ENCODE measurements at places on chromosomes 12 and 14.

GRCh38 chr12:104526751-104527150, 70.0 kb downstream of the CHST11 start:
- DNase-seq, result no peak

GRCh38 chr12:12983420-12984035, 16.5 kb downstream of the HEBP1 start:
- no peak for DNase-seq

- no peak for DNase-seq
Observed at GRCh38 chr14:99395909-99396530, 84.6 kb downstream of the SETD3 start.

DNA sequence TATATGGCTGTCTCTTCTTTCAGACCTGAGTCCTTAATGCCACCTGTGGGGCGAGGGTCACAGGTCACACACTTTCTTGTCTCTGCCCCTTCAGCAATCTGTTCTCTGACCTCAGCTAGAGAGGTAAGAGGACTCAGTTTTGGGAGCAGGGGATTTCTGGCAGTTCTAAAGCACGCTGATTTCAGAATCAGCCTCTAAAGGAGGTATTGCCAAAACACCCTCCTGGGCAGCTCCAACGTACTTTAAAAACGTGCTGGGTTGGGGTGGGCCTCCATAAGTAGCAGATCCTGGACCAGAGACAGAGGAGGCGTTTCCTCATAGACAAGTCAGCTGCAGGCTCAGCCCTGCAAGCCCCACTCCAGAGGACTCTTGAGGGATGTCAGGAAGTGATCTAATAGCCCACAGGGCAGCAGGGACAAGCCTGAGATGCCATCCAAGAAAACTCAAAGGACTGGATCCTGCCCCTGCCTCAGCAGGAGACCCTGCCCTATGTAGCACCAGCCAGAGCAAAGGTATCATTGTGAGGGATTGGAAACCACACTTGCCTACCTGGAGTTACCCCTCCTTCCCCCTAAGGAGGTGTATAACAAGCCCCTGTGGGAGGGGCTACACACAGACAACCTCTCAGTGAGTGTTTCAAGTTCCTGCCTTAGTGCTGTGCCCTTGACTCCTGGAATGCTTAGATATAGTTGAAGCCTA, 8.5 kb downstream of the CTDSP2 start:
- DNase-seq, result no peak

DNA sequence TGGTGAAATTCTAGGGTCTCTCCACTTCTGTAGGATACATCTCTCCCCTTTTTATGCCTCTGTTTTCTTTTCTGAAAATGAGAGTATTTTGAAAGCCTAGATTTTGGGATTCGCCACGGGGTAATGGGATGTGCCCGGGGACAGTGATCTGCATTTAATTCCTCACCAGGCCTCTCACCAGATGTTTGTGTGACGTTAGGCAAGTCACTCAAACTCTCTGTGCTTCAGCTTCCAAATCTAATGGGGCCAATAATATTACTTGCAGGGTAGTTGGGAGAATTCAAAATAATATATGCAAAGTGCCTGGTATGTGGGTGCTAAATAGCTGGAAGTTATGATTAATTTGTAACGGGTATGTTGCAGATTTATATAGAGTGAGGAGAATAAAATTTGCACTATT, 78.8 kb downstream of the C12orf75 start:
- no peak for DNase-seq

GRCh38 chr14:32933629-32934072, 5.0 kb upstream of the NPAS3 start:
- DNase-seq, result no peak

DNA sequence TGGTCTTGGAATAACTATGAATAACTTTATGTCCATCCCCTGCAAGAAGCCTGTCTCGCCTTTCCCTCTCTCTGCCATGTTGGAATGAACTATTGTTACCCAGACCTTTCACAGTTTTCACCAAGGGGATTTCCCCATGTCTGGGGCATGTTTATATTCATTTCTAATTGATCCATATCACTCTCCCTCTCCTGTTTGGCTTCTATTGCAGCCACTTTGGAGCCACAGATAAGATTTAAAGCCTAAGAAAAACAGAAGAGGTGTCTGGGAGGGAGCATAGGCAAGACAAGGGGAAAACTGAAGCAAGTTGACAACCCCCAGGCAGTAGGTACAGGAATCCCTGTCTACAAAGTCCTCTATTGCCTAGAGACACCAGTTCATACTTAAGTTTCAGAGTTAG, 41.0 kb upstream of the FOXJ2 start:
- DNase-seq, result no peak

DNA sequence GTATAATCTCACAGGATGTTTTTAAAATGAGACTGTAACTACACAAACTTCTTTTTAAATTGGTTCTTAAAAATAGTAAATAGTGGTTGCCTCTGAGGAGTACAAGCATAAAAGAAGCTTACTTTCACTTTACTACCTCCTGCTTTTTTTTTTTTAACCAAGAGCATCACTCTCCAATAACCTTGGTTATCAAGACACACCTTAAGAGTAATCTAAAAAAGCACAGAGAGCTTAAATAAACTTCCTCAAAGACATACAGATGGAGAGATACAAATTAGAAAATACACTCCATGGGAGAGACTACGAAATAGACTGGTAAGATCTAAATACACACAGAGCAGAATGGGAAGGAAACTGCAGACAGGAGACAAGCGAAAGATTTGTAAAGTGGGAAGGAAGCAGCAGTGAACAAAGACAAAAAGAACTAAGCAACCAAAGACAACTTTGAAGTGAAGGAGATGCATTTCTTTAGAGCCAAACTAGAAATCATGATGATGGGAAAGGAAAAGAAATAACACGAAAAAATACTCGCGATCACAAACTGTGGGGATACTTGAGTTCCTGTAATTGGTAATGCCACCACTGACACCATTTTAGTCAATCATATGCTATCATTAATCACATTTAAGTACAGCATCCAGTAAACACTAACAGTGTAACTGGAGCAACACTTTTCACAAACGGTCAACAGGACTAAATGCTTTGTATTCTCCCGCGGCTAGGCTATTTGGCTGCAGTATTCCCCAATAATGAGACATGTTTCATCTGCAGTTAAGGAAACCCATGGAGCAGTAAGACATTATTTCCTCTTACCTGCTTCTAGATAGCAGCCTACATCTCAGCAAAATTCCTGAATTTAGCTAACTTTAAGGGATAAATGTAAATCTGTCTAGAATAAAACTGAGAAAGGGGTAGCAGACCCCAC, 8.2 kb downstream of the SINHCAF start:
- no peak for DNase-seq

GRCh38 chr12:64018524-64018923, 174.0 kb downstream of the SRGAP1 start:
- DNase-seq, result no peak

GRCh38 chr12:119594772-119595445, 1.3 kb downstream of the TMEM233 start:
- no peak for DNase-seq

- no peak for DNase-seq
Observed at GRCh38 chr12:112368856-112369255, 13.4 kb downstream of the HECTD4 start.

- no peak for DNase-seq
Observed at GRCh38 chr12:83468988-83469908, 782.5 kb downstream of the TMTC2 start.

- no peak for DNase-seq
Observed at GRCh38 chr14:102452302-102452701, 57.3 kb downstream of the ANKRD9 start.

DNA sequence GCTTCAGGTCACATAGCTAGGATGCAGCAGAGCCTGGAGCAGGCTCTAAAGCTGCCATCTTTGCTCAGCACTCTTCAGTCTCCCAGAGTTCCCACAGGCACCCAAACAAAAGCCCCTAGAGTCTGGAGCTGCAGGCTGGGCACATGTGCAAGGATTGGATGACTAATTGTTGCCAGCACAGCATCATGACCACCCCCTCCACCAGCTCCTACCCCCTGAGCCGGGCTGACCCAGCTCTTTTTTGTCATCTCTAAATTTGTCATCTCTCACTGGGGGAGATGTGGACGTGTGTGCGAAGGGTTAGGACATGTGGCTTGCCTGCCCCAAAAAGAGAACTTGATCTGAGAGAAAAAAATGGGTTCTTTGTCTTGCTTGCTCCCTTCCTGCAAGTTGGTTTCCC, 4.3 kb upstream of the MMP19 start:
- DNase-seq, result no peak

- DNase-seq, result no peak
Observed at GRCh38 chr12:106091446-106091820, 47.3 kb downstream of the NUAK1 start.

DNA sequence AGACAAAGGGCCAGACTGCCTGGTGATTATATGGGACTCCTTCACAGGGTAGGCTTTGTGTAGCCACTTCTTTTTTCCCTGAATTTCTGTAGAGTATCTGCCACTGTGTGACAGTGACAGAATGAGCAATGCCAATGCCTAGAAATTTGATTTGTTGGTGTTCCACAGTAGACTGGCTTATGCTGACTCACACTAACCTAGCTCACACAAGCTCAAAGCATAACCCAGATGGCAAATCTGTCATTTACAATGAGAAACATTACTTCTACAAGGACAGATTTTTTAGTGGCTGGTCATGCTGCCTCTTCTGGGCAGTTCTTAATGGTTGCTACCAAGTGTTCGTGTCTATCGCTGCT, 15.9 kb downstream of the CFAP251 start:
- no peak for DNase-seq

GRCh38 chr12:102740141-102740955, 176.7 kb downstream of the PAH start:
- no peak for DNase-seq

GRCh38 chr12:67940780-67941243, 48.4 kb upstream of the IFNG-AS1 start:
- no peak for DNase-seq

DNA sequence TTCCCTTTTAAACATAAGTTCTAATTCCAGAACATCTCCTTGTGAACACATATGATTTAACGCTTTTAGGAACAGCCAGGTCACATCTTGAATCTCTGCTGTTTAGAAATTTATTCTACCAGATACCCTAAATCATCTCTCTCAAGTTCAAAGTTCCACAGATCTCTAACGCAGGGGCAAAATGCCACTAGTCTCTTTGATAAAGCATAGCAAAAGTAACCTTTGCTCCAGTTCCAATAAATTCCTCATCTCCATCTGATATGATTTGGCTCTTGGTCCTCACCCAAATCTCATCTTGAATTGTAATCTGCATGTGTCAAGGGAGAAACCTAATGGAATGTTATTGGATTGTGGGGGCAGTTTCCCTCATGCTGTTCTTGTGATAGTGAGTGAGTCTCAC, 96.3 kb upstream of the PLEKHA5 start:
- DNase-seq, result no peak

GRCh38 chr12:56031987-56032386, 9.7 kb upstream of the RPS26 start:
- no peak for DNase-seq

- no peak for DNase-seq
Observed at GRCh38 chr14:20197459-20197858, 6.8 kb downstream of the OR11G2 start.

GRCh38 chr14:58941629-58942028, 246.8 kb upstream of the DAAM1 start:
- DNase-seq, result no peak

- DNase-seq, result no peak
Observed at GRCh38 chr14:92538412-92538985, 24.9 kb downstream of the RIN3 start.

GRCh38 chr12:71599210-71599609, 64.4 kb downstream of the ZFC3H1 start:
- no peak for DNase-seq

- DNase-seq, result no peak
Observed at GRCh38 chr14:64963611-64964010, 8.5 kb downstream of the RAB15 start.

DNA sequence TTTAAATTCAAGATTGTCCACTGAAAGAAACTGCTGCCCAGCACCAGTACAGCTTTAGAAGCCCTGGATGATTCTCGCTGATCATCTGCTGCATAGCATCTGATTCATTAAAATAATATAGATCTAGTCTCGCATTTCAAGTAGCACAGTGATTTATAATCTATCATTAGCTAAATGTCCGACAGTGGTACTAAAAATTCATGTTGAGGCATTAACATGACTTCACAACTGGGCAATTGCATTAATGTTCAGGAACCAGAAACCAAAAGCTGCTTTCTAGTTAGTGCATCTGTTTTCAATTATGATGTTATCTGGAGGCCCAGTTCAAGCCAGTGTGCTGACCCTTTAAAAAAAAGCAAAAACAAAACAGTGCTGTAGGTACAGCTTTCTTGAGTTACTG, 1987.2 kb upstream of the SEL1L start:
- no peak for DNase-seq

DNA sequence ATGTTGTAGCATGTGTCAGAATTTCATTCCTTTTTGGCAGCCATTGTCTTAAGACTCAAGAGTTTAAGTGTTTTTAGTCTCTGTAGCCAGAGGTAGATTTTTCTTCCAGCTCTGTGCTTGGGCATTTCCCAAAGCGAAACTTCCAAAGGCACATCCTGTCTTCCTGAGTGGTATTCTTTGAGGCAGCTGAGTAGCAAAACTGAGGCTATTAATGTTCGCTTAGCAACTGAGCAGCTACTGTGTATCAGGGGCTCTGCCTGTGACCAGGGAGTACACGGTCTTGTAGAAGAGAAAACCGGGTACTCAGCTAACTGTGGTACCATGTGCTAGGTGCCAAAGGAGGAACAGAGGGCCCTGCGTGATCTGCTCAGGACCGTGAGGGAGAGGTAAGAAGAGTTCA, 52.0 kb downstream of the ETV6 start:
- no peak for DNase-seq

DNA sequence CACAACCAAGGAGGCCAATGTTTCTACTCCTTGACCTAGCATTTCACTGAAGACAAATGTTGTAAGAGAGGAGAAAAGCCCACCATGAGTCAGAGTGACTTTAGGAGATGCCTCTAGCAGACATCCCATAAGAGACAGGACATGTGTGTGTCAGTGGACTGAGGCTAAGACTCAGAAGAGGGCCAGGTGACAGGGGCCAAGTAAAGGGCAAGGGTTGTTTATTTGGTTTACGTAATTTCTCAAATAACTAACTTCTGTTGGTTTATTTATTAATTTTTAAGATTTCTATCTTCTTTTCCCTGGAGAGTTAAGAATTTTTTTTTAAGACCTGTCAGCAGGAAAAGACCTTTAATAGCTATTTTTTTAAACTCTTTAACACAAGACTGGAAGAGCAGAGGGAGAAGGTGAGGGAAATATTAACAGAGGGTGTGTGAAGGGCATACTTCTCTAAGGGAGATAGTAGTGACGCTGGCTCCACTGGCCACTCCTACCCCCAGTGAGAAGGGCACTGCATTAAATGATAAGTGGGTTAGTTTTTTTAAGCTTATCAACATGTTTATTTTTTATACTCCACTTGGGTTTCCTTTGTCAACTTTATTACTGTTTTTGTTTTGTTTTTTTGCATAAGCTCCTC, 3.4 kb downstream of the PNP start:
- DNase-seq, result no peak

GRCh38 chr12:76247026-76247646, 101.1 kb downstream of the BBS10 start:
- no peak for DNase-seq

GRCh38 chr12:121446750-121447149, 46.8 kb downstream of the RNF34 start:
- DNase-seq, result no peak

GRCh38 chr14:61466249-61466904, 145.0 kb downstream of the PRKCH start:
- no peak for DNase-seq
